ENCODE measurements at places on chromosomes 12 and 14.
A peak's percentile ranks its signal among the peaks of the same experiment; 100 is the strongest.

DNA sequence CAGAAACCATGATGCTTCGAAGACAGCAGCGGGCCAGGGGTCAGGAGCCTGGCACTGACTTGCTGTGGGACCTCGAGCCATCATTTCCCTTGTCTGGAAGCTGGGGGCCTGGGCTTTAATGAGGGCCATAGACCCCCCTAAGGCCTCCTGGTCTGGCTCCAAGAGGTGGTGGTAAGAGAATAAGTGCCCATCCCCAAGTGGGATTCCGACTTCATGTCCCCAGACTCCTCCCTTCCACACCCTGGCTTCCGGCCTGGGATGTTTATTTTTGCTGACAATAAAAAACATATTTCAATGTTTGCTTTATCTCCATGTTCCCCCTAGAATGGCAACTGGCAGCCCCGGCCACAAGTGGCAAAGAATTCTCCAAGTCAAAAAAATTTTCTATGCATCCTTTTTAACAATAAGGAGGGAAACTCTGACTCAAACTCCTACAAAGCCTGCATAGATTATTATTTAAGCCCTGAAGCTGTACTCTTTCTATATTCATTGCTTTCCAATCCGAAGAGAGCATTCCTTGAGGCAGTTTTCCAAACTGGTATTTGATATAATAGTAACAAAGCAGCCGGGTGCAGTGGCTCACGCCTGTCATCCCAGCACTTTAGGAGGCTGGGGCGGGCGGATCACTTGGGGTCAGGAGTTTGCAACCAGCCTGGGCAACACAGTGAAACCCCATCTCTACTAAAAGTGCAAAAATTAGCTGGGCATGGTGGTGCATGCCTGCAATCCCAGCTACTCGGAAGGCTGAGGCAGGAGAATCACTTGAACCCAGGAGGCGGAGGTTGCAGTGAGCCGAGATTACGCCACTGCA, 84.0 kb downstream of the ITPK1 start:
- no peaks in the 10 kb centered on the region for H3K36me3 ChIP-seq
- H3K27me3 ChIP-seq = no peaks in the 10 kb centered on the region
- H3K4me3 ChIP-seq = no peak overlapping the region
- H3K27ac ChIP-seq = no peak overlapping the region
- H3K4me1 ChIP-seq = peaks cover 71% of the 10 kb centered on the region
- DNase-seq = no peak

DNA sequence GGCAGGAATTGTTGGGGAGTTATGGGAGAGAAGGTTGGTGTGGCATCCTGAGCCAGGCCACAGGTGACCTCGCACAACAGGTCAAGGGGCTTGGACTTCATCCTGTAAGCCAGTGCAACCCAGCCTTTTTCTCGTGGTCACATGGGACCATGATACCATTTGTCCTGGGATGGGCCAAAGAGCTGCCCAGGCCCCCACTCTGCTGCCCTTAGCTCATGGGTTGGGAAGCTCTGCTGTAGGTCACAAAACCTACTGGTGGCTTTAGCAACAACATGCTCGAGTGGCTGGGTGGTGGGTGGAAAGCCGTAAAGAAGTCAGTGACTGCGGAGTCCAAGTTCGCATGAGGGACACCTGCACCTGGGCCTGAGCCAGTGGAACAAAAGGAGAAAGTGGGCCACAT, 4.6 kb downstream of the CLMN start:
- H3K36me3 ChIP-seq = no peaks in the 10 kb centered on the region
- no peak overlapping the region for H3K4me3 ChIP-seq
- H3K4me1 ChIP-seq = no peaks in the 10 kb centered on the region
- no peak for DNase-seq
- peak overlapping the region; percentile 39 for H3K27ac ChIP-seq
- no peaks in the 10 kb centered on the region for H3K27me3 ChIP-seq

GRCh38 chr12:66387117-66387516, 84.8 kb downstream of the HELB start:
- H3K4me1 ChIP-seq = no peaks in the 10 kb centered on the region
- H3K27ac ChIP-seq = no peak overlapping the region
- no peaks in the 10 kb centered on the region for H3K36me3 ChIP-seq
- DNase-seq = no peak
- H3K27me3 ChIP-seq = no peaks in the 10 kb centered on the region

GRCh38 chr14:54048736-54049135, 92.1 kb upstream of the BMP4 start:
- DNase-seq = no peak
- H3K4me3 ChIP-seq = no peak overlapping the region
- no peak overlapping the region for H3K27ac ChIP-seq
- H3K27me3 ChIP-seq = no peaks in the 10 kb centered on the region
- no peaks in the 10 kb centered on the region for H3K4me1 ChIP-seq
- no peaks in the 10 kb centered on the region for H3K36me3 ChIP-seq

GRCh38 chr12:96215919-96216273, 21.7 kb downstream of the ELK3 start:
- no peaks in the 10 kb centered on the region for H3K36me3 ChIP-seq
- H3K4me1 ChIP-seq = no peaks in the 10 kb centered on the region

- no peaks in the 10 kb centered on the region for H3K36me3 ChIP-seq
- no peak overlapping the region for H3K27ac ChIP-seq
- DNase-seq = no peak
- no peaks in the 10 kb centered on the region for H3K27me3 ChIP-seq
Measured at GRCh38 chr12:112848972-112849371, 57.4 kb downstream of the RPH3A start.

- peak; percentile 40 for DNase-seq
- no peak overlapping the region for H3K4me3 ChIP-seq
- H3K27me3 ChIP-seq = no peaks in the 10 kb centered on the region
Measured at GRCh38 chr14:94462219-94462551, 9.6 kb upstream of the SERPINA11 start.

DNA sequence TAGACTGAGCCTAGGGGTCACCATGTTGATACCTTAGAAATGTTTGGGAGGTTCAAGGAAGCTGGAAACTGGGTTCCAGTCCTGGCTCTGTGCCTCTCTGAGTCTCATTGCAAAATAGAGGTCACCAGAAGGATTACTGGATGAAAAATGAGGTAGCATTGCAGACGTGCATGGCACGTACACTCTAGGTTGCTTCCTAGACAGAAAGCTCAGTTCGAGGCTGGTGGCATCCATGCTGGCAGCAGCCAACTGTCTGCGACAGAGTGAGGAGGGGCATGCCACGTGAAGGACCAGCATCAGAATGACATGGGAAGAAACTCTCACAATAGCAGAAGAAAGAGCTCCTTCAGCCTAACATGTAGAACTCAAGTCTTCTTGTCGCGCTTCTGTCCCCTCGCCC, 4.6 kb upstream of the CYP46A1 start:
- no peaks in the 10 kb centered on the region for H3K36me3 ChIP-seq
- DNase-seq = no peak
- no peaks in the 10 kb centered on the region for H3K4me1 ChIP-seq

DNA sequence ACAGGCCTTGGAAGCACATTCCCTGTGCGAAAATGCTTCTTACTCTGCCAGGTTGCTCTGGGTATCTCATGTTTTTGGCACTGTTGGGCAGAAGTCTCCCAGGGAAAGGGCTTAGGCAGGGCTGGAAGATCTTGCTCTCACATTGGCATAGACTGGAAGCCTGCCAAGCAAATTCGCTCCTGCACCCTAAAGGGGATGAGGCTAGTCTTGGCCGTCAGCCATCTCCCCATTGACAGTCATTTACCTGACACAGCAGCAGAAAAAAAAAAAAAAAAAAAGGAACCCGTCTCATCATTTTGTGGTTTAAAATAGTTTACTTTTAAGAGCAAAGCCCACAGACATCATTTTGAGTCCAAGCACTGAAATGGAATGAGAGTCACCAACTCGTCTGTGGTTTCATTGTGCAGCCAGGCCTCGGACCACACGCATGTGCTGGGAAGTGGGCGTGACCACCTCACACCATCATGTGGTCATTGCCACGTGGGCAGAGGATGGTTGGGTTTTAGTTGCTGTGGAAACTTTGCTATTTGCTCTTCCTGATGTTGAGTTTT, 84.8 kb downstream of the NRXN3 start:
- H3K36me3 ChIP-seq = no peaks in the 10 kb centered on the region
- no peaks in the 10 kb centered on the region for H3K27me3 ChIP-seq
- H3K4me3 ChIP-seq = no peak overlapping the region
- H3K4me1 ChIP-seq = no peaks in the 10 kb centered on the region
- DNase-seq = no peak
- no peak overlapping the region for H3K27ac ChIP-seq

DNA sequence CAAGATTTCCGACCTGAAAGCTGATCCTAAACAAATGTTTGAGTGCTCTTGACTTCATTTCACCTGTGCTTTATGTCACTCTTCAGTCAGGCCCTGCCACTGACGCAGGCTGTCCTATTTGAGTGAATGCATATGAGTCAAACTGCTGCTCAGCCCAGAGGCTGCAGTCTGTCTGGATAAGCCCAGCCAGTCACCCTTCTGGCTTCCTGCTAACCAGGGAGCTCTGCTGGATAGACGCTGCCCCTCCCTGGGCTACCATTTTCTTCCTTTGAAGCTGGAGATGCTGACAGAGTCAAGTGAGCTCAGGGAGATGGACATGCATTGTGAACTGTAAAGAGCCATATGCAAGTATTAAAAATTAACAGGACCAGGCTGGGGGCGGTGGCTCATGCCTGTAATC, 5.1 kb upstream of the TUNAR start:
- no peak for DNase-seq
- peaks cover 9% of the 10 kb centered on the region for H3K27me3 ChIP-seq
- H3K27ac ChIP-seq = no peak overlapping the region
- H3K4me1 ChIP-seq = peaks cover 8% of the 10 kb centered on the region
- H3K4me3 ChIP-seq = no peak overlapping the region
- H3K36me3 ChIP-seq = no peaks in the 10 kb centered on the region

DNA sequence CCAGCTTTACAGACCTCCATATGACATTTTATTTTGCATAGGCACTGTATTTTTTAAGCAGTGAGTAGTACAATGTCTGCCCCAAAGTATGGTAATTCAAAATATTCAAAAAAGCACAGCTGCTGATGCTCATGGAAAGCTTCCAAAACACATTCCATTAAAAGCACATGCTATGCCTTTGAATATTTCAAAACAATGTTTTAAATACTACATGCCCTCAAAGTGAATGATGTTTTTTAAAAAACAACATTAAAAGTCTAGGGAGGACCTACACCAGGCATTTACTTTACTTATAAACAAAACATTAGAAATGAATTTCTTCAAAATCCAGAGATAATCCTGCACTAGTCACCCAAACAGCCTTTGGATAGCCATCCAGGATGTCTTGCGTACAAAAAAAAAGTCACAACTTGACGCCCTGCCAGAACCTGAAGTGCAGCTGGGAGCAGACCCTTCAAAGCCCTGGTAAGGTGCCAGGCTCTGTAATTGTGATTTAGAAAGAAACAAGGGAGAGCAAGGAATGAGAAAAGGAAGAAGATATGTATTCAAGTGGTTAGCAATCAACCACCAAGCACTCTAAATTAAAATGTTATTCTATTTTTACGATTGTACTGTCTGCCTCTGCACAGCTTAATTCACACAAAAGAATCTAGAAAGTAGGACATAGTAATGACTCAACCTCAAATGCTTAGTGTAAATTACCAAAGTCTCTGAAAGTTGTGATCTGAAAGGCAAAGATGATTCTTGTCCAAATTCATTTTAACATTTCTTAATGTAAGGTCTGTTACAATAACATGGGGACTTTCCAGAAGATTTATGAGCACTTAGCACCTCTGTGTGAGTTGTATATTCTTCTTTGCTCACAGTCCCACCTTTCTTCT, 31.9 kb downstream of the CEP83 start:
- no peaks in the 10 kb centered on the region for H3K36me3 ChIP-seq
- no peak overlapping the region for H3K4me3 ChIP-seq
- DNase-seq = no peak

DNA sequence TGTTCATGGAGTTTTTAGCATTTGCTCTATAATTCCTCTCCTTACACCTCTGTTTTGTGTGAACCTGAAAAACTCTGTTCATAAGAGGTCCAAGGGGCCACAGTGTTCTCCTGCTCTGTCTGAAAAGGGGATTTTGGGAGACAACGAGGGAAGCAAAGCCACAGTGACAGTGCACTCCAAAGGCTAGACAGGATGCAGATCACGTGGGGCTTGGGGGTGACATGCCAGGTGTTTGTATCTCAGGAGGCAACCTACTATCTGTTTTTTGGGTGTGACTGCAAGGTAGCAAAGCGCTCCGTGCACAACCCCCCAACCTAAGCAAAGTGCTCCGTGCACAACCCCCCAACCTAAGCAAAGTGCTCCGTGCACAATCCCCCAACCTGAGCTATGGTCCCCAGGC, 5.1 kb upstream of the CHD4 start:
- H3K27me3 ChIP-seq = no peaks in the 10 kb centered on the region
- no peak for DNase-seq
- H3K4me3 ChIP-seq = no peak overlapping the region

GRCh38 chr12:23843958-23844357, 105.5 kb downstream of the SOX5 start:
- H3K27me3 ChIP-seq = no peaks in the 10 kb centered on the region
- H3K4me3 ChIP-seq = no peak overlapping the region
- no peak for DNase-seq
- H3K36me3 ChIP-seq = no peaks in the 10 kb centered on the region

DNA sequence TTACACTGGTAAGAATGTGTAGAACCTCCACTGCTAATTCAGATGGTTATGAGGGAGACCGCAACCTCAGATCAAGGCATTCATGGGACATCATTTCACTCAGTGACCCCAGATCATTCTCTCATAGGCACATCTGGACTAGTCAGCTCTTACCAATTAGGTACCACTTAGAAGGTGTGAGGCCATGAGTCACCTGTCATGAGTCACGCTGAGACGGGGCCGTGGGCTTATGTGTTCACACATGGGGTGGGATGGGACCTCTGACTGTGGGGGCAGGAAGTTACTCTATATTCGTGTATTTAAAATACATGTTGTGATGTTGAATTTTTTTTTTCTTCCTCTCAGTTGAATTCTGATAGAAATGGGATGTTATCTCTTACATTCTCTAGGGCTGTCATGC, 55.9 kb downstream of the CCDC92 start:
- no peaks in the 10 kb centered on the region for H3K27me3 ChIP-seq
- no peak overlapping the region for H3K27ac ChIP-seq
- H3K4me3 ChIP-seq = no peak overlapping the region
- no peaks in the 10 kb centered on the region for H3K36me3 ChIP-seq
- DNase-seq = no peak

GRCh38 chr12:47602949-47603558, 102.8 kb downstream of the RPAP3 start:
- no peak overlapping the region for H3K4me3 ChIP-seq
- no peaks in the 10 kb centered on the region for H3K4me1 ChIP-seq
- no peak overlapping the region for H3K27ac ChIP-seq
- H3K36me3 ChIP-seq = no peaks in the 10 kb centered on the region
- DNase-seq = no peak
- no peaks in the 10 kb centered on the region for H3K27me3 ChIP-seq

DNA sequence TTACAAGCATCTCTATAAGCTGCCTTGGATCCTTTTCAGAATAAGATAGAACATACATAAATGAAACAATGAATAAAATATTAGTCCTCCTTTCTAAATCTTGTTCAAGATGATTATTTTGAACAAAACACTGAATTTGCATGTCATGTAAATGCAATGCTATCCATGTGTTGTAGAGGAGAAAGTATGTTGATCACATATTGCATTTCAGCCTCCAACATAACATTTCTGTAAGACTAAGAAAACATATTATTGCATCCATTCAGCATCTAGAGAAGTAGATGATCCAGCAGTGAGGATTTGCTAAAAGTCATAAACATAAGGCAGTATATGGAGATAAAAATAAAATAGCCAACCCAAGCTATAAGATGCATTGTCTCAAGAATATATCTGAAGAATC, 172.6 kb downstream of the CPNE8 start:
- H3K4me3 ChIP-seq = no peak overlapping the region
- H3K27ac ChIP-seq = no peak overlapping the region
- H3K27me3 ChIP-seq = no peaks in the 10 kb centered on the region
- DNase-seq = no peak
- H3K4me1 ChIP-seq = no peaks in the 10 kb centered on the region

GRCh38 chr12:106673141-106673540, 90.3 kb downstream of the RFX4 start:
- no peak overlapping the region for H3K4me3 ChIP-seq
- no peaks in the 10 kb centered on the region for H3K36me3 ChIP-seq
- DNase-seq = no peak
- peaks cover 6% of the 10 kb centered on the region for H3K4me1 ChIP-seq
- no peaks in the 10 kb centered on the region for H3K27me3 ChIP-seq
